Activated CD8-positive, alpha-beta memory T cell treated with anti-CD3 and anti-CD28 coated beads for 4 hours (primary cell): ENCODE measurements at places on chromosomes 16 and 17.

GRCh38 chr17:1779571-1780131 is 17.8 kb downstream of the SERPINF1 start:
- no peak for DNase-seq

- no peak for DNase-seq
These were observed 30.8 kb downstream of the FANCA start for GRCh38 chr16:89785523-89786155.

DNA sequence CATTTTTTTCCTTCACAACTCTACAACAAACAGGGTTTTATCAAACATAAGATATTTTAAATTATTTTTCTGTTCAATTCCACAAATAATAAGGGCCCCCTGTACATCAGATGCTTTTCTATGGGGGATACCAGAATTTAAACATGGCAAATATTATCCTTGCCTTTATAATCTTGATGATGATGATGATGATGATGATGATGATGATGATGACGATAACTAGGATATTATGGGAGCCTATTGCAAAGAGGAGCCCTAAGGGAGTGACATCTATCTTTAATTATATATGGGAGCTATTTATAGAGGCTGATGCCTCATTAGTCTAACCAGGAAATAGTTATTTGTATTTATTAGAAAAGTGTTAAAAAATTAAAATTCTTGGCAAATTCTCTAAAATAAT is 6.8 kb downstream of the MEIOC start:
- no peak for DNase-seq

DNA sequence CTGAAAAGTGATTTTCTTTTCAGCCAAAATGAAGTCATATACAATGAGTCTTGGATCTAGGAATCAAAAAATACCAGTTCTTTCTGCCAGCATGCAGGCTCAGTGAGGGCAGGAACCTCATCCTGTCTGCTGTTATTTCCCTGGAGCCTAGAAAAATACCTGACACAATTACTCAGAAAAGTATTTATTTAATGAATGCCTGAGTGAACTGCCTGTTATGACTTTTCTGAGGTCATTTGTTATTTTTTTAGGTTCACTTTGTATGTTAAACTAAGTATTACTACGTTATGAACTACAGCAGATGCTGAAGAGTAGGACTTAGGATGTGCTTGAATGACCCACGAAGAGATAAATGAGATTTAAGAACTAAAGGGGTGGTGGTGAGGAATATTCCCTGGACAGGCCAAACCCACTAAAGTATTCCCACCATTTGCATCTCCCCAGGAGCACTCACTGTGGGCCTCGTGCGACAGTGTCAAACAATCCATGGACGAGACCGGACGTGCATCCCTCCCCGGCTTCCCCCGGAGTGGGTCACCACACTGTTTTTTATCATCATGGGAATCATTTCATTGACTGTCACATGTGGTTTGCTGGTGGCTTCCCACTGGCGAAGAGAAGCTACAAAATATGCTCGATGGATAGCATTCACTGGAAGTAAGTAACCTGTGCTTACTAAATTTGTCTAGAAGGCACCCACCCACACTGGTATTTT is 17.1 kb upstream of the VWA3A start:
- no peak for DNase-seq
